Activated CD4-positive, alpha-beta T cell treated with anti-CD3 and anti-CD28 coated beads, Interleukin-2, amount 10 ng/mL, durations not matched to agents 24 days and 14 days (primary cell): ENCODE measurements at places on chromosomes 7 and 10. TPM values are rescaled to one million over a fixed set of nuclear protein-coding genes. Genes with fewer than 3 reads are reported as not detected.
A peak's percentile ranks its signal among the peaks of the same experiment; 100 is the strongest.

DNA sequence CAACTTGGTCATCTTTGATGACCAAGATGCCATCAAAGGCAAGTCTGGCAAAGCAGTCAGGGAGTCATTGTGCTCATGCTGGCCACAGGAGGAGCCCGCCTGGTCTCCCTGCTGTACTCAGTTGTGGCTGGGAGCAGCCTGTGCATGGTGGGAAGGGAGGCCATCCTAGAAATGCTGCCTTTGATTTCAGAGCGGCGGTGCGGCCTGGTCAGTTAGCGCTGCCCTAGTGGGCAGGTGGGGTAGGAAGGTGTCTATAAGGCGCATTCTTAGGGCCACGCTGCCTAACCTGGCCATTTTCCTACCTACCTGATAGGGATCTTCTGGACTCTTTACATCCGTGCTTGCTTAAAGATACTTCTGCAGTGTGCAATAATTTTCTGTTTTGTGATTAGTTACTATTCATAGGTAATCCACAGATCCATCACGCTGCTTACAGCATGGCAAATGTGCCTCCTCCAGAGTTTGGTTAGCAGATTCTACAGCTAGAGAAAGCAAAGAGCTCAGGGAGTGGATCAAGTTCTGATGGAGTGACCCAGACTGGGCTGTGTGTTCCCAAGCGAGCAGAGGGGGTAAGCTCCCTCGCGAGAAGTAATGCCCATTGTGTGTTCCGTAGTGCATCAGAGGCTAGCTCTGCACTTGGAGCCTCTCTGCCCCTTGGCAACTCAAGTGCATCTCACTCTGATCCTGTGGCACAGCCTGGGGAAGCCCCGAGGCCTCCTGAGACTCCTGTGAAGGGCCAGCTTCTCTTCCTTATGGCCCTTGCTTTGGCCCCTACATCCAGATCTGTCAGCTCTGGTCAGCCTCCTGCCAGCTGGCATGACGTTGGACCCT lies 970.1 kb upstream of the ZNF722 start:
- DNase-seq: no peak

DNA sequence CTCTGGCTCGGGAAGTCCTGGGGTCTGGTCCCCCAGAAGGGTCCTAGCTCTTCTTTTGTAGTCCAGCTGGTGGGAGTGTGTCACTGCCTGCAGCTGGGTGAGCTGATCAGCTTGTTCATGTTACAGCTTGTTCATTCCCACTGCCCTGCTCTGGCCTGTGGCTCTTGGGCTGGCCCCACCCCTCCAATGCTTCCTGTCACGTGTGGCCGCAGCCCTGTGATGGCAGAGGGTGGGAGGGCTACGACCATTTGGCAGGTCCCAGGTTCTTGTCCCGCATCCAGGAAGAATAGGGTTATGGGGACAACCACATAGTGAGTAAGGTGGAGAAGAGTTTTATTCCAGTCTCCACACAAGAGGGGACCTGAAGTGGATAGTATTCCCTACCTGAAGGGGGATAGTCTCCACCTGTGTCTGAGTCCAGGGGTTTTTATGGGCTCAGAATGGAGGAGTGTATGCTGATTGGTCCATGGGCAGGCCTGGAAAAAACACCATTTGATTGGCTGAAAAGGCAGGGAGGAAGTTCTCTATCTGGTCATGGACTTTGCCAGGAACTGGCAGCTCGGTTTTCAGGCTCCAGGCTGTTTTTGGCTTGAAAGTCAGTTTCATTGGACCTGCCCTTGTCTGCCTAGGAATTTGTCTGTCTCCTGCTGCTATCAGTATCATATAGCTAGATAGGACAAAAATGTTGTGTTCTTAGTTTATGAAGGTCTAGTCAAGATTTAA lies 13.1 kb downstream of the SDHAF3 start:
- DNase-seq: peak; percentile 44

DNA sequence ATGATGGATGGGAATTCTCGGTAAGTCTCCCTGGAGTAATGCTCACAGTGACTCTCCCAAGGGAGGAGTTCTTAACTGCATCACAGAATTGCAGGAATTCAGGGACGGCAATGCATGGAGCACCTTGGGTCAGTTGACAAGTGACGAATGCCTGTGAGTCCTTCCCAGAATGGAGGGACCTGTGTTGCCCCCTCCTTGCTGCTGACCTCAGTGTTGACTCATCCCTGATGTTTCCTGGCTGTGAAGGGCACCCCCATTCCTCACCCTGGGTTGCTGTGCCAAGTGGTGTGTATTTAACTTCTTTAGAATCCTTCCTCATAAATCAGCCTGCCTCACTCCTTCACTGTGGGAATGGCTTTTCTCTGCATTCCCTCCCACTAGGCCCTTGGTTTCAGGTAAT lies 98.9 kb downstream of the LRMDA start:
- DNase-seq: no peak

DNA sequence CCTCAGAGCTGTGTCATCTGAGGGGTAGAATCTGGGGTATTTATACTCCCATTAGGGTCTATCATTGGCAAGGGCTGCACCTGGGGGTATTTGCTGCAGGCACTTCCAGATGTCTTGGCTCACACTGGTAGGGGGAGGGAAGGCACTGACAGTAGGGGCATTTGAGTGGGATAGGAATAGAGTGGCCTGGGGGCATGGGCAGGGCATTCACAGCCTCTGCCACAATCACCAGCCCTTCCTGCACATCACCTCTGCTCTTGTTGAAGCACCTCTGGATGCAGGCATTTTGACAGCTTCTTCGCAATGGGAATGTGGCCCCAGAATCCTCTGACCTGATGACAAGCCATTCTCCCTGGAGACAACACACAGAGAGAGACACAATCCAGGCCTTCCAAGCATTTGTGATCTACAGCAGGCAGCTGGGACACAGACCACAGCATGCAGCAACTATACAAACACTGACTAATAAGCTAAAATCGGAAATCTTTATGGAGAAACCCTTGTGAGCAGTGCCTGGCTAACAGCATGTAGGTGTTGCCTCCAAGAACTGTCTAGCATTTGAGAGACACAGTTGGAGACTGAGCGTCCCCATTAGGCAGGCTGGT lies 178.5 kb downstream of the KCNMA1 start:
- DNase-seq: no peak

GRCh38 chr7:35993113-35993512 lies 159.9 kb upstream of the EEPD1 start:
- DNase-seq: no peak

- DNase-seq: no peak
Measured at GRCh38 chr7:126001349-126001748, 1071.7 kb upstream of the POT1 start.

- DNase-seq: no peak
Measured at GRCh38 chr10:132054564-132054963, 11.2 kb upstream of the JAKMIP3 start.

DNA sequence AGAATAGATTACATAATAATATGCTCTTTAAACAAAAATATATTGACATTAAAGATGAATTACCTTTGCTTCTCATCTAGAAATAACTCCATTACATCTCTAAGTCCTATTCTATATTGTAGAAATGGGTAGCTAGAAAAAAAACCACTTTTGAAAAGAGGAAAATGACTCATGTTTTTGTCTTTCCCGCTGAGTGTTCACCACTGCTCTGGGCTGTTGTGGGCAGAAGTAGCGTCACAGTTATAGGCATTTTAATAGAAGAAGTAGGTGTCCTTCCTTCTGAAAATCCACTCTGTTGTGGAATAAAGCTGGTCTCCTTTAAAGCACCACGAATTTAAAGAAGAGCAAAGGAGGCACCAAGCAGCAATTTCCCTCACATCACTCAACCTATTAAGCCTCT lies 117.6 kb upstream of the NFE2L3 start:
- no peak for DNase-seq

GRCh38 chr7:78734626-78735025 lies 718.8 kb downstream of the MAGI2 start:
- no peak for DNase-seq

- DNase-seq: peak; percentile 85
Measured at GRCh38 chr10:22550732-22551131, 163.6 kb downstream of the PIP4K2A start.

DNA sequence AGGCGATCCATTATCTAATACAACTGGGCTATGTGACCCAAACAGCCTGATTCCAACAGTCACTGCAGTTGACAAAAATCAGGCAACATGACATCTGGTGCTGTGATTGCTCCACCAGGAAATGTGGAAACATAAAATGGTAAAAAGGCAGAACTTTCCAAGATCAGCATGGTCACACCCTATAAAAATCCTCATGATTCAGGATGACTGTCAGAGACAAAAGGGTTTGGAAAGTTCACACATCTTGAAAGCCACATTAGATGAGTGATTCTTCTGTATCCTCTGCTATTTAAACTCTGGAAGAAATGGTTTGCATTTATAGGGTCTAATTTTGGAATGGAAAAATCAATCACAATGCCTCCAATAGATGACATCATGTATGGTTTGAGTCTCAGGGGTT lies 662.6 kb upstream of the IGFBP3 start:
- DNase-seq: no peak

GRCh38 chr10:32970910-32971309 lies 12.9 kb upstream of the ITGB1 start:
- DNase-seq: no peak

GRCh38 chr10:114281461-114281860 lies 42.4 kb downstream of the VWA2 start:
- no peak for DNase-seq

DNA sequence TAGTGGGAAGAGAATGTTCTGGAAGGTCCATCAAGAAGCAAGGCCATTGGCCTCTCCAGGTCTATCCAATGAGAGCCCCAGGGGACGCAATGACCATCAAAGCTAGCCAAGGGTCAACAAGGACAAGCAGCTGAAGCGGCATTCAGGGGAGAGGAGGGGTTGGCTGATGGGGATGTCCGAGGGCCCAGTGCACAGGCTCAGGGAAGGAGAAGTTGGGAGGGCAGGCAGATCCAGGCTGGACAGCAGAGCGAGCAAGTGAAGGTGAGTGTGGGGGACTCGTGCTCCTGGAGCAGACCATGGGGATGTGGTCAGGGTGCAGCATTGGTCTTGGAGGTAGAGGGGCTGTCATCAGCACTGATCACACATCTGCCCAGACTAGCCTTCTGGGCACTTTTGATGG lies 275.4 kb upstream of the TCERG1L start:
- no peak for DNase-seq

- no peak for DNase-seq
Measured at GRCh38 chr10:101442456-101442800, 88.5 kb downstream of the BTRC start.

GRCh38 chr7:45031829-45032228 lies 31.8 kb downstream of the CCM2 start:
- DNase-seq: no peak

GRCh38 chr7:42053834-42054233 lies 183.2 kb downstream of the GLI3 start:
- DNase-seq: no peak

DNA sequence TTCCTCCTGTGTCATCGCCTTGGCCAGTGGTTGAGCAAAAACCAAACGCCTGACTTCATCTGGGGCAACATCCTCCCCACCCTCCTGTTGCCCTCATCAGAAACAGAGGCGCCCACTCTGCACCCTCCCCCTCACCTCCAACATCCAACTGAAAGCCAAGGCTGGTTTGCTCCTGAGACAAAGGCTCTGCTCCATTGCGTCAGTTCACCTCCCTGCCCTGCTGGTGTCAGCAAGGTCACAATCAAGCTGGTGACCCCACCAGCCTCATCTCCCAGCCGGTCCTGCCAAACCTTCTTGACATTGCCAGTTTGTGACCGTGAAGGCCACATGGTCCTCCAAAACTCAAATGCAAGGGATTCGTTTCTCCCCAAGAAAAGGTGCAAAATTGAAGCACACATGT lies 131.7 kb upstream of the ADAM12 start:
- DNase-seq: no peak

- no peak for DNase-seq
Measured at GRCh38 chr10:123607386-123607785, 58.8 kb upstream of the GPR26 start.

DNA sequence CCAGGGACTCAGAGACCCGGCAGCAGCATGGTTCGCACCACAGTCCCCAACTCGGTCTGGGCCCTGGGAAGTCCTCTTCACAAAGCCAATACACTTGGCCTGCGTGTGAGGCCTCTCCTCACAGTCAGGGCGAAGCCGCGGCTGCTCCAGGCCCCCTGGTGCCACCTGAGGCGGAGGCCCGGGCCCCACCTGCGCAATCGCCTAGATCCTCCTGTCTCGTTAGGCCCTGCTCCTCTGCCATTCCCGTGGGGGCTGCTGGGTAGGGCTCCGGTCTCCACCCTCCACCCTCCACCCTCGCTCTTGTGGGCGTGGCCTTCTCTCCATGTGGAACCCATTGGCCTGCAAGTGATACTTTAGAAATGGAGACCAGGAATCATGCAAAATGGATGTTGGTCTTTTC lies 553.3 kb downstream of the INHBA start:
- no peak for DNase-seq

The CDC14C gene
- not detected in 2 replicates for total RNA-seq

The PTN gene
- not detected in 2 replicates for total RNA-seq

The SLC39A12 gene
- total RNA-seq: not detected in 2 replicates

The PPP1R3C gene
- total RNA-seq: 0.14 and 0.21 TPM in 2 replicates

The CCDC7 gene
- total RNA-seq: 8.5 and 13.6 TPM in 2 replicates

The MYOZ1 gene
- total RNA-seq: not detected in 2 replicates

The SLC29A4 gene
- total RNA-seq: 1.1 and 1.8 TPM in 2 replicates

The ATG9B gene
- total RNA-seq: 7.3 and 7.5 TPM in 2 replicates

The OTUD1 gene
- 12.6 and 12.8 TPM in 2 replicates for total RNA-seq

The ZNF273 gene
- 8.7 and 9.4 TPM in 2 replicates for total RNA-seq

The GNG11 gene
- not detected in 2 replicates for total RNA-seq

The ITPRID1 gene
- total RNA-seq: not detected in 2 replicates

The C10orf67 gene
- 0.07 and 0.16 TPM in 2 replicates for total RNA-seq

The CALML3 gene
- total RNA-seq: not detected in 2 replicates
